ENCODE measurements at places on chromosomes 1 and 21.

DNA sequence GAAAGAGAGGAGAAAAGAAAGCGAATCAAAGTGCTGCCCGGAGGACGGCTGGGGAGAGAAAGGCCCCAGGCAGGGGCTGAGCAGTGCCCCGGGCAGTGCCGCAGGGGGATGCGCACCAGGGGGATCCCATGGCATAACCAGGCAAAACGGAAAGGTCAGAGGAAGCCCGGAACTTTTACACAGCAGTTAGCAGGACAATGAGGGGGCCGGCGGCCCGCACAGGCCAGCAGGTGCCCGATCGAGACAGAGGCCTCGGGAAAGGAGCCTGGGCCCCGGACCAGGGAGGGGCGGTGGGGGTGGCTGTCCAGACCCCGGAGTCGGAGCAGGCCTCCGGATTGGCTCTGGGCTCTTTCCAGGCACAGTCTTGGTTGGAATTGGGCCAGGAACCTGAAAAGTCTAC is 86.8 kb downstream of the CASZ1 start:
- DNase-seq = no peak

DNA sequence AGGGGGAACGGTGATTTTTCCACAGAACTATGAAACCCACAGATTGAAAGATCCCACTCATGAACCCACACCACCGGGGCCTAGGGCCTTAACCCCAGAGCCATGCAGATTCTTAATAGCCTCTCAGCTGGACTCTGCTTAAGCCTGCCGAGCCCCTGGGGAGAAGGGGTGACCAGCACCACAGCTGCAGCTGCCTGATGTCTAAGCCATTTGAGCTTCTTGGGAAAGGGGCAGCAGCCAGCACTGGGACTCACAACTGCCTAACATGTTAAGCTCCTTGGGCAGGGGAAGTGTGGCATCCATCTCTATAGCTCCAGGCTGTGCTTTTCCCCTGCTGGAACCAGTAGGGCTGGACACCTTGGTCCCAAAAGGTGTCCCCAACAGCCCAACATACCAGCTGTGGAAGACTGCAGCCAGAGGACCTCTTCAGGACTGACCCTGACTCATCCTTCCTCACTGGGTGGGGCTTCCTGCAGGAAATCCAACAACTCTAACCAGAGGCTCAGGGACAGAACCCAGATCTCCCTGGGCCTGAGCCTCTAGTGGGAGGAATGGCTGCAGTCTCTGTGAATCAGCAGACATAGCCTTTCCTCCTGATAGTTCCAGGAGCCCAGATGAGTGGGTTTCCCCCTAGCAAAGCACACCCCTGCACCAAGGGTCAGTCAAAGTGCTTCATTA is 34.6 kb upstream of the FMO3 start:
- no peak for DNase-seq

DNA sequence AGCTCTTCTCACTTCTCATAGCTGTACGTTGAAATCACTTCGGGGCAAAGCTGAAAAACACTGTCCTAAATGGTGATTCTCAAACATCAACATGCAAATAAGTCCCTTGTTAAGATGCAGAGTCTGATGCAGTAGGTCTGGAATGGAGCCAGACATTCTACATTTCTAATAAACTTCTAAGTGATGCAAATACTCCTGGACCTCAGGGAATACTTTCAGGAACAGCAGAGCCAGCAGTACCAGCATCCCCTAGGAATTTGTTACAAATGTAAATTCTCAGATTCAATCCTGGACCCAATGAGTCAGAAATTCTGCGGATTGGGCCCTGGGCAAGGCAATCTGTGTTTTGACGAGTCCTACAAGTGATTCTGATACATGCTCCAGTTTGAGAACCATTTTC is 152.3 kb downstream of the PCNX2 start:
- no peak for DNase-seq

- DNase-seq = no peak
Measured at GRCh38 chr1:42305639-42306038, 29.4 kb downstream of the FOXJ3 start.

DNA sequence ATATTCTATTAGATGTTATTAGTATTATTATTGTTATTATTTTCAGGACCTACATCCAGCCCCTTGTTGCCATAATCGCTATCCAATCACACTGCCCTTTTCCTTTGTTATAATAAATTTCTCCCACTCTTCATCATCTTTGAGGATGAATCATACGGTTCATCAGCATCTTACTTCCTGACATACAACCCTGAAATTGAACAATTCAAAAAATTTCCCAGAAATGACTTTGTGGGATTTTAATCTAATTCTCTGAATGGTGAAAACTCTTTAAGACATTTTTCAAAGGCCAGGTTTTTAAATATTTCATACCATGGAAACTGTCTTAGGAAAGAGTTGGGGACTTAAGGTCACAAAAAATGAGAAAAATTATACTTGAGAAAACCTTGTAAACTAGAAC is 353.5 kb downstream of the ST6GALNAC3 start:
- DNase-seq = no peak

DNA sequence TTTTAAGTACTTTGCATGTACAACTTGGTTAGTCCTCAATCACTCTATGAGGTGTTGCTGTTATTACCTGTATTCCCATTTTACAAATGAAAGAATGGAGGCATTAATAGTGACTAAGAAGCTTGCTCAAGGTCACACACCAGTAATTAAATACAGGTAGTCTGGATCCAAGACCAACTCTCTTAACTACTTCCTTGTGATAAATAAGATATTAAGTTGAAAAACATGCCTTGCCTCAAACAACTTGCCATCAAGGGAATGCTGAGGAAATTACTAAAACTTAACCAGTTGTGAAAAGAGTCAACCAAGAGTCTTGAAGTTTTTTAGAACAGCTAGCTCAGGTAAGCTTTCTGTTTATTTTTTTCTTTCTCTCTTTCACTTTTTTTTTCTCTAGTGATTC is 21.0 kb upstream of the LAMC1 start:
- DNase-seq = no peak

Measured in NCI-H146 (cell line).